ENCODE measurements at places on chromosomes 5 and 9. TPM values are rescaled to one million over a fixed set of nuclear protein-coding genes. Genes with fewer than 3 reads are reported as not detected.

The GFI1B gene
- not detected for total RNA-seq

DNA sequence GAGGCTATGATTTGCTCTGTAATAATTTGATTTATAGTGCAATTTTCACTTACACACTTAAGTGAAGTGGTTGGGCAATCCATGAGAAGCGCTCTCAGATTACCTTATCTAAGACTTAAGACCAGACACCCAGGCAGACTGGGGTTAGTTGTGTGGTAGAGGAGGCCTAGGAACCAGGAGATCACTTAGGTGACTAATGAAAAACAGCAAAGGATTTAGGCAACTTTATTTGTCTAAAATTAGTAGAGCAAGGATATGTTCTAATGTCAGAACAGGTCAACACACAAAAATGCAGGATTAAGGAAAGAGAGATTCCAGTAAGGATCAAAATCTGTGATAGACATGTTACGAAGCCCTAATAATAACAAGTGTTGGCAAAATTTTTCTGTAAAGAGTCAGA lies 913.8 kb downstream of the TLE1 start:
- DNase-seq, result no peak

DNA sequence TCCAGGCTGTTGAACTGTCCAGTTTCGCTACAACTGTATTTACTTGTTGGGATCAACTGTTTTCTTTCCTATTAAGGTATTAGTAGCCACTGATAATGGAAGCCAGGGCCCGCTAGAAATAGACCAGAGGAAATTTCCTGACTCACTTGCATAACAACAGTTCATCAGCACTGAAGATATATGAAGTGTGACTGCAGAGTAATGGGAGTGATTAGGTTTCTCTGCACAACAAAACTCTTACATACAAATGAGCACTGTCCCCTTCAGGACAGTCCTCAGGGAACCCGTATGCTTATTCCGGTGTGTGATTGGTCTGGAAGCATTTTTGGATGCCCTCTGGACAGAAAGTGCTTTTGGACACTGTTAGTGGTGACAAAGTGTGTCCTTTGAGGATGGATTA lies 55.3 kb downstream of the LIX1 start:
- DNase-seq, result no peak

DNA sequence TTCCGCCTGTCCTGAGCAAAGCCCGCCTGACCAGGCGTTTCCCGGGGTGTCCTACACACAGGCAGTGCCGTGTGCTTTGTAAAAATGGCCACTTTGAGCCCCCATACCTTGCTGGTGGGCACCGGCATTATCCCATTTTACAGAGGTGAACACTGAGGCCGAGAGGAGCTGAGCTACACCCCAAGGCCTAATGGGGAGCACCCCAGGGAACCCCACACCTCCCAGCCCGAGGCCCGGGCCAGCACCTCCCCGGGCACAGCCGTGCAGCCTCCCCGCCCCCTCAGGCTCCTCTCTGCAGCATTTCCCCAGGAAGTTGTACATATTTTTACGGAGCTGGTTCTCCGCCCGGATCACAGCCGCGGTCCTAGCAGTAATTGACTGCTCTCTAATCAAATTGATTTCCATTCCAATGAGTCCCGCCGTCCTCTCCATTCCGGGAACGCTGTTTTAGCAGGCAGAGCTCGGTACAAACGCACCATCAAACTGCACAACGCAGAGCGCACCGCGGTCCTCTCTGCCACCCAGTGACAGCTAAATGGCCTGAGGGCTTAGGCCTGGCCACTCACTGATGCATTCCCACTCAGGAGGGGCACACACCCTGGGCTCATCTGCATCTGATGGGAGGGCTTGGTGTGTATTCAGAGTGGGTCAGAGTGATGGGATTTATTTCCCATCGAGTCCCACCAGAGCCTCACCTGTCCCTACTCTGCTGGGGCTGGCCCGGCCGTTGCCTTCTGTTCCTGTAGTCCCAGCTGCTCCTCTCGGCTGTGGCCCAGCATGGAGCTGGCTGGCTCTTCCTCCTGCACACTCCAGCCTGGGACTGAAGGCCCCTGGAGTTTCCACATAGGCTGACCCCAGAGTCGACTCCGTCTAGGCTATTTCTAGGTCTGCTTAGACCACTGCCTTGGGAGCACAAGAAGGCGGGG lies 36.2 kb upstream of the UBAC1 start:
- DNase-seq, result no peak

DNA sequence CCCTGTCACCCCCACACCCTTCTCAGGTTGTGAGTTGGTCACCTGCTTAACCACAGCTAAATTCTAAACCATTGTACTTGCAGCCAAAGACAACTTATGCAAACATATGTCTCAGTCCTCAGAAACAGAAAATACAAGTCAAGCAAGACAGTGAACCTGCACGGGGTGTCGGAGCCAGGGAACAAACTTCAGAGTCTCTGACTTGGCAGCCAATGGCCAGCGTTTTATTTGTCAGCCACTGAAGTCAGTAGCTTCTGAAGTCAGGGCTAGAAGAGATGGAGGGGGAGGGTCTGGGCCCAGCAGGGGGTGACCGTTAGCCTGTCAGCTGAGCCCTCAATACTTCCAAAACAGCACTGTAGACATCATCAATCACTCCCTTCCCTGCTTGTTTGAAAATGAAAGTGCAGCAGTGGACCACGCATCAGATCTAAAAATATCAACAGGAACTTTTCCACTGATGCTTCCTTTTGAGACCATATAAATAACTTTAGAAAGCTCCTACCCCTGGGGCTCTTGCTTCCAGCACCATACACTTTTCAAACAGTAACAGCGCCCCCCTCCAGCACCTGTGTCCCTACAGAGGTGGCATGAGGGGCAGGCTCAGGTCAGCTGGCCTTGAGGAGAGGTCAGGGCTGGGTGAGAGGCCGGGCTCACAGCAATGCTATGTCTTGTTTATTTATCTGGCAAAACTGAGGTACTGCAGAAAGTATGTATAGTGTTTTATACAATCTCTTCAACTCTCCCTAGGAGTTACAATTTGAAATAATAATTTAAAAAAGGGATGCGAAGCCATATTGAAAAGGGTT lies 142.5 kb downstream of the ACER2 start:
- DNase-seq, result peak; percentile 57

DNA sequence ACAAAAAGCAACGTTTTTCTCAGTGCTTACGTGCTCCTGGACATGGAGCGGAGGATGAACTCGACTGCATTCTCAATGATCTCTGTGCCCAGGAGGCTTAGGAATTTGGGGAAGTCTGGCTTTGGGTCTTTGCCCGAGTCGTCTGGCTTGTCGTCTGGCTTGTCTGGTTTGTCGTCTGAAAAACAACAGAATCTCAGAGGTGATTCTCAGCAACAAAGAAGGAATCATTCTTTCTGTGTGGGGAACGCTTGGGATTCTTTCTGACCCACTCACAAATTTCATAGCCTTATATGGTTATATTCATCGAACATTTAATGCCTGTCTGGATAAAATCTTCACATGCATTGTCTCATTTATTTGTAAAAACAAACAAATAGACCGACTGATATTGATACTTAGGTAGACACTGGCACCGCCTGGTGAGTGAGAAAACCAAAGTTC lies 4.7 kb downstream of the C5orf46 start:
- DNase-seq, result peak; percentile 6

DNA sequence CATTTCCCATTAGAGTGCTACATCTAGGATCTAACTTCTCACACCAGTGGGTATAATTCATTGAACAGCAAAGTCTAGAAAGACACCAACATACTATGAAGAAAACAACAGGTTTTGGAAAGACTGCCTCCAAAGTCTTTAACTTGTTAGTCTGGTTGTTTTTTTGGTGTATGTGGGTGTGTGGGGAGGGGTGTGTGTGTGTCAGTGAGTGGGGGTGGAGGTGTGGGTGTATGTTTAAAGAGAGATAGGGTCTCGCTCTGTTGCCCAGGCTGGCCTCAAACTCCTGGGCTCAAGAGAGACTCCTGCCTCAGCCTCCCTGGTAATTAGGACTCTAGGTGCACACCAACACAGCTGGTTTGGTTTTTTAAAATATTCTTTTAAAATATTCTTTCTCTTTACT lies 59.7 kb downstream of the AP3B1 start:
- DNase-seq, result no peak

The TPPP gene
- not detected for total RNA-seq

DNA sequence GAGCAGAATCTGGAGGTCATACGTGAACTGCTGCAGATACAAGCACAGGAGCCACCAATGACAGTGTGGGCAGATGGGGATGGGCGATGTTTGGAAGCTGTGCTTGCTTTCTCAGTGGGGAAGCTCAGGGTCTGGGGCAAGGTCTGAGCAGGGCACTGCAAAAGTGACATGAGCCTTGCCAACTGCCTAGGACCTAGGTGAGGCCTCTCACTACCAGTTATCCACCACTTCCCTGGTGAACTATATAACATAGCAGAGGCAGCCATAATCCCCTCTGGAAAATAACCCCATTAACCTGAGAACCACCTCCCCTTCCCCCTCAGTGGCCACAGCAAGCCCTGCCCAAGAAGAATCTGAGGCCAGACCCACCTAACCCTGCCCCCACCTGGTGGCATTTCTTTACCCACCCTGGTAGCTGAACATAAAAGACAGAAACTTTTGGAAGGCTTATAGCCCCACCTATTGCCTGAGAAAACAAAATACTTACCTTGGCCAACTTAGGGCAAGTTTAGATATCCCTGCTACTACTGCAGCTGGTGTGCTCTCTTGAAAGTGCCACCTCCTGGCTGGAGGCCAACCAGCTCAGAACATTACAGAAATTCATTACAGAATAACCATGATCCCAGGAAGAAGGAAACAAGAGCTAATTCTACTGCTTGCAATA lies 18.8 kb upstream of the SPEF2 start:
- DNase-seq, result no peak

- no peak for DNase-seq
Measured at GRCh38 chr9:132156262-132156661, 5.6 kb upstream of the NTNG2 start.

The LECT2 gene
- not detected for total RNA-seq

- DNase-seq, result no peak
Measured at GRCh38 chr5:2727550-2727949, 23.9 kb downstream of the IRX2 start.

The SV2C gene
- not detected for total RNA-seq

Data from MG63 (cell line).